ENCODE measurements at places on chromosomes 7 and 10.

DNA sequence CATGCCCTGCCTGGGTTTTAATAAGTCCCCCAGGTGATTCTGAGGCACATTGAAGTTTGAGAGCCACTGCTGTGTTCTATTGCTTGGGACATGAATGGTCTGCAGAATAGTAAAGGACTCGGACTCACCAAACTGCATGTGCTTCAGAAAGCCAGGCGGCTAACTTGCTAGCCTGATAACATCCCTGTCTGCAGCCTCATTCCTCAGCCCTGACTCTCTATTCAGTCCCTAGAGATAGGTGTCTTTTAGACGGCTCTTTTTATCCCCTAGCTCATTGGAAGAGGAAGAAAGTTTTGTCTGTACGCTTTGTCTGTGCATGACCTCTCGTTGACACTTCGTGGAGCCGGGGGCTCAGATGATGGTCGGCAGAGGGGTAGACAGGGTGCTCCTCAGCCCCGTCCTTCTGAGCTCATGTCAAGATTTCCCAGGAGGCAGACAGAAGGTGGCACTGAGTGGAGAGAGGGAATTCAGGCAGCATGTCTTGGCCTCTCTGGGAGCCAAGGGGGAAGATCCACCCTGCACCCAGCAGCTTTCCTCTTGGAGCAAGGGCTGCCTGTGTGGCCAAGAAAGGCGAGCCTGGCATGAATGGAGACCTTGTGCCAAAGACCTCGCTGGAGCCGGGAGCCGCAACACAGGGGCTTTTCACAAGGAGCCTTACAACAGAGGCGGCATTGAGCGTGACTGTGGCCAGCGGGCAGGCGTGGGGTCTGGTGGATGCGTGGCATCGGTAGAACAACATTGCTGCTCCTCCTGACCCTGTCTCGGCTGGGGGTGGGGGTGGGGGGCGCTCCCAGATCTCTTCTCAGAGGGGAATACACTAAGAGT is 51.1 kb upstream of the PODXL start:
- no peak for DNase-seq

- DNase-seq = no peak
These were observed 965.1 kb downstream of the CCSER2 start for GRCh38 chr10:85293483-85293882.

GRCh38 chr10:70258216-70258615 is 25.0 kb upstream of the PPA1 start:
- DNase-seq = no peak

- no peak for DNase-seq
These were observed 261.8 kb upstream of the BMPER start for GRCh38 chr7:33643530-33643929.

DNA sequence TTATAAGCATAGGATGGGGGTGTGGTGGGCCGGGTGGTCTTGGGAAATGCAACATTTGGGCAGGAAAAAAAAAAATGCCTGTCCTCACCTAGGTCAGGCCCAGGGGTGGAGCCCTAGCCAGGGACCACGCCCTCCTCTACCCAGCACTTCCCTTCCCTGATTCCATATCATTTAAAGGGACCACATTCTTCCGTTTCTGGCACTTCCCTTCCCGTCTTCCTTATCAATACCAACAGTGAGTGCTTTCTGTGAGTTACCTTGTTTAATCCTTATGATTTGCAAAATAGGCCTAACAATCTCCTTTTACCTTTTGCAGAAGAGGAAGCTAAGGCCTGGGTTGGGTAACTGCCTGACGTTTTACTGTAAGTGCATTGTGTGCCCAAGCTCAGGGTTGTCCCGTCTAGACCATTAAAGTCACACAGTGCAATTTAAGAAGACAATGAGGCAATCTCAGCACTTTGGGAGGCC is 16.7 kb upstream of the C10orf95 start:
- no peak for DNase-seq

Measured in AG09309 (cell line).